ENCODE measurements at places on chromosomes 11 and 22. TPM values are rescaled to one million over a fixed set of nuclear protein-coding genes. Genes with fewer than 3 reads are reported as not detected.

DNA sequence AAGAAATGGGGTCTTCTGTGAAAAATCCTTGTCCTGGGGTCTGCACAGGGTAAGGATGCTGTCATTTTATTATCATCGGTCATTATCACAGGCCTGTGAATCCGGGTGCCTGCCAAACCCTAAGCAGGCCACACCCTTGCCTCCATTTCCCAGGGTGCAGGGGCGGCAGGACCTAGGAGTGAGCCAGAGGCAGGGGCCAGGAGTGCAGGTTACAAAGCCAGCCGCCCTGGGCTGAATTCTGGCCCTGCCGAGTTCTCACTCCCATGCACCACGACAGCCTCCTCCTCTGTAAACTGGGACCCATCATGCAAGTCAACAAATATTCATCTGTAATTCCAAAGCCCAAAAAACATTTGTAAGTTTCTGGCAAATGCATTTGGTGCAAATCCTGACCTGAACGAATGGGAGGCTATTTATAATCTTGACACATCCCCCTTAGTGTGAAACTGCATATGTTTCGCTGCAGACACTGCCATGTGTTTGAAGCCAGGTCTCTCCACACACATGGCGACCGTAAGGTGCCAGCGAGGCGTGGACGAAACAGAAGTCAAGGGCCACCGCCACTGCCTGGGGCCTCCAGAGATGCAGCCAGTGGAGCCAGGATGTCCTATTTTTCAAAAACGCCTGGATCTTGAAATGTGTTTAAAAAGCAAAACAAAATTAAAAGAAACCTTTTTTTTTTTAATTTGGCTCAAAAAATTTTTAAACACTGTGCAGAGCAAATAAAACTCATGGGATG is 6.7 kb downstream of the CD5 start:
- H3K36me3 ChIP-seq, result no peaks in the 10 kb centered on the region
- no peak overlapping the region for H3K4me3 ChIP-seq
- no peak overlapping the region for H3K27ac ChIP-seq
- H3K27me3 ChIP-seq, result no peaks in the 10 kb centered on the region

DNA sequence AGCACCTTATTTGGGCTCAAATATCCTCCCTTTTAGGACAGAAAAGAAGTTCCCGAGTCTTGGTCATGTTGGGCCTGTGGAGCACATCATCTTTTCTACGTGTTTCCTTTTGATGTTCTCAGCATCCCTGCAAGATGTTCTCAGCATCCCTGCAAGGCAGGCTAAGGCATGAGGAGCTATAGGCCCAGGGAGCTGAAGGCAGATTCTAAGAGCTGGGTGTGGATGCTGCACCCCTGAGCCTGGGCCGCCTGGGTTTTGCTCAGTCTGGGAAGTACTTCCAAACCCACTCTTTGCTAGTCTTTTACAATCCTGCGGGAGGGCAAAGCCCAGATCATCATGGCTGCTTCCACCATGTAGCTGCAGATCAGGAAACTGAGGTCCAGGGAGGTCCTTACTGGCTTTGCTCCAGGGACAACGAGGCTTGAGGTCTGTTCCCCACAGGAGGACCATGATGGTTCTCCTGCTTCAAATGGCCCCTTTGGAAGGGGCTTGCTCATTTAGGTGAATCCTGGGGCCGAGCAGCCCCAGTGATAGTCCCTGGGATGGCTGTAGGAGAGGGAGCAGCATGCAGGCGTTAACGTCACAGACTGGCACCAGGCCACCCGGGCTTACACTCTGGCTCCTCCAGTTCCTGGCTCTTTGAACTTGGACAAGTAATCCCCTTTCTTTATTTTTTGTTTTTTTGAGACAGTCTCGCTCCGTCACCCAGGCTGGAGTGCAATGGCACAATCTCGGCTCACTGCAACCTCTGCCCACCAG is 10.6 kb downstream of the LRRC75B start:
- H3K36me3 ChIP-seq, result peaks cover 31% of the 10 kb centered on the region
- peak; percentile 65 for DNase-seq
- peak overlapping the region; percentile 83 for H3K27ac ChIP-seq
- no peak overlapping the region for H3K4me3 ChIP-seq
- H3K27me3 ChIP-seq, result no peaks in the 10 kb centered on the region

The HEPN1 gene
- total RNA-seq, result not detected

The RIMBP3C gene
- not detected for total RNA-seq

The UBQLN3 gene
- total RNA-seq, result 1.1 TPM

Data from sigmoid colon (tissue), 7 donors.